ENCODE measurements at places on chromosomes 7 and 10.

DNA sequence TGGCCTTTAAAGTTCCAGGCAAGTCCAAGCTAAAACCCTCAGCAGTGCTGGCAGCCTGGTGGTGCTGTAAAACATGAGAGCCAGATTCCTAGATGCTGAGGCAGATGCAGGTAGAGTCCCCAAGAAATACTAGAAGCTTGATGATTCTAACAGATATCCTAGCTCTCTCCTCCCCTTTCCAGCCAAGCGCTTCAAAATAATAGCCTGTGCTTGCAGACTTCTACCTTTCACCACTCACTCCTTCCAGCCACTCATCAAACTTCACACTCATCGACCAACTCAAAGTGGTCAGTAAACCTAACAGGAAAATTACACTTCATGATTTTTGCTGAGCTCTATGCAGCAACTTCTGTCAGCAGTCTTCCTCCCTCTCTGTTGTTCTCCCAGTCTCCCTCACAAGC is 50.2 kb downstream of the LMBR1 start:
- no peak for DNase-seq

GRCh38 chr10:125055446-125055845 is 104.9 kb downstream of the CTBP2 start:
- no peak for DNase-seq

- no peak for DNase-seq
These were observed 244.2 kb downstream of the CELF2 start for GRCh38 chr10:11261687-11262493.

- peak; percentile 76 for DNase-seq
These were observed 41.1 kb upstream of the STMP1 start for GRCh38 chr7:135620980-135621850.
